ENCODE measurements at places on chromosomes 16 and 17. TPM values are rescaled to one million over a fixed set of nuclear protein-coding genes. Genes with fewer than 3 reads are reported as not detected.

DNA sequence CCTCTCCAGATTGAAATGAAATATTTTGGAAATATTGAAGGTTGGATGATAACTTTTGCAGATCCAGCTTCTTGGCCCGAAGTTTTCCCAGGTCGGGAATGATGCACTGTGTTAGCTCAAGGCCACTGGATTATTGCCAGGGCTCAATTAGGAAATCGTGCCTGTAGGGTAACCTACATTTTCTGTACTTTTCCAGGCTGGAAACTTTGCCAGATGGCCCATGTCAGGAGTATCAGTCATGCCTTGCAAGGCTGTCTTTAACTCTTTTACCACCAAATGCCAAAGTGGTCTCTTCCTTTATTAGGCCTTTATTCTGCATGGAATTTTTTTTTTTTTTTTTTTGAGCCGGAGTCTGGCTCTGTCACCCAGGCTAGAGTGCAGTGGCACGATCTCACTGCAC, 8.9 kb upstream of the SEC14L1 start:
- no peaks in the 10 kb centered on the region for H3K36me3 ChIP-seq
- no peaks in the 10 kb centered on the region for H3K27me3 ChIP-seq
- DNase-seq: no peak

DNA sequence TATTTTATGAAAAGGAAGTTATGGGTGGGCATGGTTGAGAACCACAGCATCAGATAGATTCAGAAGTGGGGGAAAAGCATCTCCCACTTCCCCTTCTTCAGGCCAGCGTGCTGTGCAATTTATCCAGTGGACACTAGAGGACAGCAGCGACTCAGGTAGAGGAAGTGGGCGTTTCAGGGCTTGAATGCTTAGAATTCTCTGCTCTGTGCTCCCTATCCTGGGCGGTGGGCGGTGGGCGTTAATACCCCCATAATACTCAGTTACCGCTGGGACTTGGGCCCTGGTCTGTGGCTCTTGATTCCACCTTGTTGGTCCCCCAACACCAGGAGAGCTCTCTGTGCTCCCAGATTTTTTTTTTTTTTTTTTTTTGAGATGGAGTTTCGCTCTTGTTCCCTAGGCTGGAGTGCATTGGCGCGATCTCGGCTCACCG, 3.7 kb upstream of the LYZL6 start:
- no peak overlapping the region for H3K27ac ChIP-seq
- DNase-seq: peak; percentile 76
- H3K4me1 ChIP-seq: no peaks in the 10 kb centered on the region
- H3K27me3 ChIP-seq: no peaks in the 10 kb centered on the region
- no peak overlapping the region for H3K4me3 ChIP-seq

- peaks cover 2% of the 10 kb centered on the region for H3K4me1 ChIP-seq
- no peak overlapping the region for H3K27ac ChIP-seq
- no peaks in the 10 kb centered on the region for H3K36me3 ChIP-seq
- H3K4me3 ChIP-seq: no peak overlapping the region
Measured at GRCh38 chr17:40430272-40431230, 12.7 kb upstream of the IGFBP4 start.

GRCh38 chr17:61669522-61669921, 78.5 kb upstream of the NACA2 start:
- H3K27ac ChIP-seq: no peak overlapping the region
- H3K27me3 ChIP-seq: no peaks in the 10 kb centered on the region
- DNase-seq: no peak

DNA sequence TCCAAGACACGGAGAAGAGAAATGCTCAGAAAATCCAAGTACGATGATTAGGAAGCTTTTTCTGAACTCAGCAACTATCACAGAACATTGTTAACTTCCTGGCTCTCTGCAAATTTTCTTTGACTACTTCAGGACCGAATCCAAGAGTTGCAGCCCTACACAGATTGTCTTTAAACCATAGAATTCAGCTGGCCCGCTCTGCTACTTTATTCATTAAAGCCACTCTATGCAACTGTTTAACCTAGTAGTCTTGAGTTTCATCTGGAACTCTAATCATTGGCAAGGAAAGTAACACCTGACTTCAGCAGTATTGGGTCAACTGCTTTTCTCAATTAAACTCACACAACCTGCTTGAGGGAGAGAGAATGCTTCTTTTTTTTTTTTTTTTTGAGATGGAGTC, 210.1 kb downstream of the SLC39A11 start:
- no peaks in the 10 kb centered on the region for H3K36me3 ChIP-seq
- no peak overlapping the region for H3K4me3 ChIP-seq
- DNase-seq: no peak
- no peaks in the 10 kb centered on the region for H3K27me3 ChIP-seq
- H3K27ac ChIP-seq: no peak overlapping the region

GRCh38 chr16:89407925-89408300, 82.4 kb downstream of the ANKRD11 start:
- peaks cover 4% of the 10 kb centered on the region for H3K4me1 ChIP-seq
- no peak overlapping the region for H3K27ac ChIP-seq
- no peaks in the 10 kb centered on the region for H3K27me3 ChIP-seq
- no peaks in the 10 kb centered on the region for H3K36me3 ChIP-seq
- DNase-seq: no peak

DNA sequence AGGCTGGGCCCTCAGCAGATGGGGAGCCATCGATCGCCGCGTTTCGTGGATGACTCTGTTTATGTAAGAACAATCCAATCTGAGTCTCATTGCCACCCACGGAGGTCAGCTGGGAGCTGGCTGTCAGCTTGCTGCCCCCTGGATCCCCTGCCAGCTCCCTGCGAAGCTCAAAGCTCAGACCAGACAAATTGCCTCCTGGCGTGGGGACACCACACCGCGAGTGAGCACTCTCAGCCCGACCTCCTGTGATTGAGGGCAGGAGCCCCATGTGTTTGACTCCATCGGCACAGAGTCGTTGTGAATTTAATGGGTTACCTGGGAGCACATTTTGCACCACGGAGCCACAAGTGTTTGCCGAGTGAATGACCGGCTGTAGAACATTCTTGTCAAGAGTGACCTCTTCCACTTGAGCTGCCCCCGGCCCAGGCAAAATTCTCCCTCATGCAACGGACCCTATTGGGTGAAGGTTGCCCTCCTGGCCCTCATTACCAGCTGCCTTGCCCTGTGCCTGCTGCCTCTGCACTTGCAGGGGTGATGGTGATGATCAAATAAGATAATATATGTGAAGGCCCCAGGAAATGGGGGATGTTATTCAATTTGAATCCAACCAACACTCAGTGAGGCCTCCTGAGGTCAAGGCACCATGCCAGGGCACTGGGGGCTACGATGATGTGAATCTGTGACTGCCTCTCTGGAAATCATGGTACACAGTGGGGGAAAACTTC, 7.6 kb upstream of the GFAP start:
- no peak overlapping the region for H3K27ac ChIP-seq
- no peak overlapping the region for H3K4me3 ChIP-seq
- no peaks in the 10 kb centered on the region for H3K27me3 ChIP-seq
- H3K36me3 ChIP-seq: no peaks in the 10 kb centered on the region
- H3K4me1 ChIP-seq: no peaks in the 10 kb centered on the region

Gene MYH8
- polyA plus RNA-seq: 0.30 TPM

Gene AURKB
- polyA plus RNA-seq: 0.43 TPM

Gene STX1B
- polyA plus RNA-seq: 0.22 TPM

Gene GRAP
- 7.0 TPM for polyA plus RNA-seq

Gene GUCY2D
- 0.24 TPM for polyA plus RNA-seq

Gene FAM171A2
- 1.6 TPM for polyA plus RNA-seq

Gene CFAP97D1
- not detected for polyA plus RNA-seq

Gene NPTX1
- polyA plus RNA-seq: 0.39 TPM

Gene KRTAP3-1
- not detected for polyA plus RNA-seq
